Pancreas (tissue), 10 donors: ENCODE measurements at places on chromosomes 1 and 21. TPM values are rescaled to one million over a fixed set of nuclear protein-coding genes. Genes with fewer than 3 reads are reported as not detected.

Gene SEMA4A
- total RNA-seq = 2.6 TPM

DNA sequence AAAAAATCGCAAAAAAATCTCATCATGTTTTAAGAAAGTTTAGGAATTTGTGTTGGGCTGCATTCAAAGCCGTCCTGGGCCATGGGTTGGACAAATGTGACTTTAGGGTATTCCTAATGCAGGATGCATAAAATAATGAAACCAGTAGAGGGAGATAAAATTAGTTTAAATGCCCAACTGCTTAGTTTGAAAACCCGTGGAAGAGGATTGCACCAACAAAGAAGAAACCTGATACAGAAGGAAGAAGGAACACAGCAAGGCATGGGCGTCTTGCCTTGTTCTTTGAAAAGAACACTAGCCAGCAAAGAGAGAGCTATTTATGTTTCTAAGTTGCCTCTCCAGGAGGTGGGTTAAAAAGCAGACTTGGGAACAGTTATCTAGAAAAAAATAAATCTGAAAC is 37.9 kb downstream of the WDR3 start:
- no peaks in the 10 kb centered on the region for H3K4me1 ChIP-seq
- no peak for DNase-seq
- no peak overlapping the region for H3K27ac ChIP-seq
- H3K36me3 ChIP-seq = no peaks in the 10 kb centered on the region
- H3K4me3 ChIP-seq = no peak overlapping the region
- no peaks in the 10 kb centered on the region for H3K27me3 ChIP-seq

DNA sequence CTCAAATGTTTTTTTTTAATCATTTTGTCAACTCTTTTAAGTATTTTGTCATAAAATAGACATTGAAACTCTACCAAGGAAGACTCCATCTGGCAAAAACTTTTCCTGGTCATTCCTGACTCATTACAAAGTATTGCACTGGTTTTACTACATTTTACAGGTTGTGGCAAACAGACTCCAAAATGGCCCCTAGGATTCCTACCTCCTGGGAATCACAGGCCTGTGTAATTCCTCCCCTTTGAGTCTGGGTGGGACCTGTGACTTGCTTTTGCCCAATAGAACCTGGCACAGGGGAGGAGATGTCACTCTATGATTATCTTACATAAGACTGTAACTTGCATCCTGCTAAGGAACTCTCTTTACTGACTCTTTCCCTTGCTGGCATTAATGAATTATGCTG is 123.6 kb upstream of the KCNJ6 start:
- H3K36me3 ChIP-seq = no peaks in the 10 kb centered on the region
- H3K27me3 ChIP-seq = peaks cover 3% of the 10 kb centered on the region
- no peak overlapping the region for H3K27ac ChIP-seq
- DNase-seq = no peak

GRCh38 chr1:78691995-78692747 is 42.5 kb downstream of the IFI44 start:
- no peaks in the 10 kb centered on the region for H3K4me1 ChIP-seq
- H3K36me3 ChIP-seq = no peaks in the 10 kb centered on the region
- DNase-seq = no peak
- no peaks in the 10 kb centered on the region for H3K27me3 ChIP-seq

DNA sequence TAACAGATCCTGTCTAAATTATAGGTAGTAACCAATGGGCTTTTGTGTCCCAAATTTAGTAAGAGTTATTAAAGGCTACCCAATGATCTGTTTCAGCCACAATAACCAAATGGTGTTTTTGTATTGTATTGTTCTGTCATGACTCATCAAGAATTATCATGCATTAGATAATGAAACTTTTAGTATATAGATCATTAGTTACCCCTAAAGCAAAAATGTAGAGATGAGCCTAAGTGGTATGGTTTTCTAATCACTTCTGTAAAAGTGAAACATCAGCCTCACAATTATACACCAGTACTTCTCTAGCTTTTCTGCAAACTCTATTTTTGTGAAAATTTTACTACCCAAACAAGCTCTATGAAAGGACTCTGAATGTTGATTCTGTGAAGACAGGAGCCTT is 71.4 kb downstream of the LRRC7 start:
- no peaks in the 10 kb centered on the region for H3K27me3 ChIP-seq
- H3K4me3 ChIP-seq = no peak overlapping the region
- no peaks in the 10 kb centered on the region for H3K36me3 ChIP-seq

Gene SEC16B
- 2.8 TPM for total RNA-seq

DNA sequence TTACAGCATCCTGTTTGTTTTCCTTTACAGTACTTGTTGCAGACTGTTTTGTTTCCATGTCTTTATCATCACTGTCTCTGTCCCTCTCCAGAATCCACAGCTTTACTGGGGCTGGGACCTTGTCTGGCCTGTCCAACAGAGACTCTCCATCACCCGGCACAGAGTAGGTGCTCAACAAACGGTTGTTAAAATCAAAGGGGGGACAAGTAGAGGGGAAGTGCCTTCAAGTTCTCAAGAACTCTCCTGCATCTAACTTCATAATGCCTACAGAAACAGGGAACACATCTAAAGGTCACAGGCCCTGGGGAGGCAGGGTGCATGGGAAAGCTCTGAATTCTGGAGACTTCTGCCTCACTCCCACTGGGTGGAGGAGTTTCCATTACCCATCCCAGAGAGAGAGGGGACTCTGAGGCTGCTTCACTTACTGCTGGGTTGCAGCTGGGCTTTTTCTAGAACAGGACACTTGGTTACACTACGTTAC is 2.3 kb upstream of the ECE1 start:
- H3K36me3 ChIP-seq = no peaks in the 10 kb centered on the region
- peak overlapping the region; percentile 41 for H3K27ac ChIP-seq
- no peak for DNase-seq
- peaks cover 10% of the 10 kb centered on the region for H3K4me1 ChIP-seq

DNA sequence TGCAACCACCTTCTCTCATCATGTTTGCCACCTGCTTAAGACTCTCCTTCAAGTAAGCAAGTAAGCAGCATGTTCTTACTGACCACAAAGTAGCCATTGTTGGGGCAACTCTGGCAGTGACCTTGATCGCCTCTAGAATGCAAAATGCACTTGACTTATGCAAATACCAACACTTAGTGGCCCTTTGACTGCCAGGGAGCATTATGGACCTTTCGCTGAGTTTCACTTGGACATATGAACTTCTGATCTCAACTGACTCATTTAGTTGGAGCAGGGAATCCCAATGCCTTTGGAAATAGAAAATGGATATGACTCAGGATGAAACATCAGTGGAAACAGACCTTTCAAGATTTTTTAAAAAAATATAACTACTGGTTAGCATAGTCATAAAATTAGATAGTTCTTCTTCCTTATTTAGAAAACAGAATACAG is 6.1 kb upstream of the PLA2G5 start:
- no peak overlapping the region for H3K4me3 ChIP-seq
- no peak for DNase-seq

DNA sequence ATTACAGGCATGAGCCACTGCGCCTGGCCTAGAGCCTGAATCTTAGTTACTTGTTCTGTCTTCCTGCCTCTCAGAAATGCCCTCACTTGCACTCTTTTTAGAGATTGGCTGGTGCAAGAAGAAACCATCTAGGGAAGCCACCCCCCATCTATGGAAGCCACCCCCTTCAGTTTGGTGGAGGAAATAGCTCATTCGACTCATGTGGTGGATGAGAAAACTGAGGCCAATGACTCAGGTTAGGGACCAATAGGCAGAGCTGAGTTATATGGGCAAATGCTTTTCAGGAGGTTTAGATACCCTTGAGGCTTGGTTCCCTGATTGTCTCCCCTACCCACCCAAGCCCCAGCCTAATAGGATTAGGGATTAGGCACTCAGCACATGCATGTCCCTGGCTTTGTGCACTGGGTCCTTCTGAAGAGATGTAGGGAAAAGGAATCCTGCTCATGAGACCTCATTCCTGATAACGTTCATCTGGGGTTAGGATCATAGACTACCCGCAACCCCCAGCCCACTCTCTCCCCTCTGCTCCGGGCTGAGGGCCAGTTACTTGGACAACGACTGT is 77.1 kb downstream of the PAX7 start:
- no peak overlapping the region for H3K27ac ChIP-seq
- no peak for DNase-seq
- H3K4me1 ChIP-seq = no peaks in the 10 kb centered on the region
- no peaks in the 10 kb centered on the region for H3K27me3 ChIP-seq

GRCh38 chr1:109803901-109804331 is 40.2 kb upstream of the EPS8L3 start:
- H3K27ac ChIP-seq = no peak overlapping the region
- H3K36me3 ChIP-seq = no peaks in the 10 kb centered on the region
- H3K27me3 ChIP-seq = no peaks in the 10 kb centered on the region
- no peak for DNase-seq

GRCh38 chr1:112242470-112242869 is 153.5 kb upstream of the CTTNBP2NL start:
- no peak for DNase-seq
- H3K27me3 ChIP-seq = no peaks in the 10 kb centered on the region
- no peaks in the 10 kb centered on the region for H3K4me1 ChIP-seq
- no peaks in the 10 kb centered on the region for H3K36me3 ChIP-seq
- no peak overlapping the region for H3K27ac ChIP-seq

- no peaks in the 10 kb centered on the region for H3K27me3 ChIP-seq
- no peak overlapping the region for H3K4me3 ChIP-seq
- no peak overlapping the region for H3K27ac ChIP-seq
- no peak for DNase-seq
- H3K4me1 ChIP-seq = no peaks in the 10 kb centered on the region
These were observed 12.0 kb downstream of the FHAD1 start for GRCh38 chr1:15258833-15259621.

GRCh38 chr1:46302641-46303037 is 777 bp downstream of the LRRC41 start:
- H3K27ac ChIP-seq = peak overlapping the region; percentile 97
- DNase-seq = peak; percentile 33
- H3K4me1 ChIP-seq = peaks cover 35% of the 10 kb centered on the region
- no peaks in the 10 kb centered on the region for H3K27me3 ChIP-seq
- H3K36me3 ChIP-seq = peaks cover 4% of the 10 kb centered on the region
- peak overlapping the region; percentile 80 for H3K4me3 ChIP-seq

DNA sequence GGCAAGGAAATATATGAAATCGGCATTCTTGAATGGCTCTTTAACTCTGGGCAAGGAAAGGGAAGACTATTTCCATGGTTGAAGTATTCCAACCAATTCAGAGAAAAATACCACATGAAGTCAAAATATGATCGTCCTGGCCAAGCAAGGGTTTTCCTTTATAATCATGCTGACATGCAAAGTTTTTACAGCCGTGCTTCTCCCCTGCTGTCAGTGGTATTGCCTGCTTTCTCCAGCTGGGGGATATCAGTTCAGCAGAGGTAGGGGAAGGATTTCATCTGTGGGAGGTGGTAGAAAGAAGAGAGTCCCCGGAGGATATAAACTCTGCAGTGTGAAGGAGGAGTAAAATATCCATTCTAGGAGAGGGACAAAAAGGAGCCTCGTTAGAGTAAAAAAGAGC is 322.8 kb downstream of the PAPPA2 start:
- no peaks in the 10 kb centered on the region for H3K27me3 ChIP-seq
- no peaks in the 10 kb centered on the region for H3K4me1 ChIP-seq
- no peak overlapping the region for H3K4me3 ChIP-seq
- no peak overlapping the region for H3K27ac ChIP-seq
- no peaks in the 10 kb centered on the region for H3K36me3 ChIP-seq

DNA sequence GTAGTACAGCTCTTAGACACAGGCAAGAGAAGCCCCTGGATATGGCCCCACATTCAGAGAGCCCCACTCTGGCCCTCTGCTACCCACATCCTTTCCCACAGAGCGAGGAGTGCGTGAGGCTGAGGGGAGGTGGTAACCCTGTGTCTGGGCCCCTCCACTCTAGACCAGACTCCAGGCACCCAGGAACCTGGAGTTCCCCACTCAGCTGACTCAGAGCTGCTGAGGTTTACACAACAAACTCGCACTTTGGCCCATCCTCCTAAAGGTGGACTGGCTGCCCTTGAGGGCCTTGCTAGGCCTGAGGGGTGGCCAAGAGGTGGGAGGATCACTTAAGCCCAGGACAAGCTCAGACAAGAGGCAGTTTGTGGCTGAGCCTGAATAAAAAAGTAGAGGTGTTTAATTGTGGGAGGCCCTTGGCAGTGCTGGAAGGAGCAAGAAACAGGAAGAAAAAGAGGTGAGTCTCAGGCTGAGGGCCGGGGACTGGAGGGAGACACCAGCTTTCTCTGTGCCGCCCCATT is 10.7 kb downstream of the MR1 start:
- no peaks in the 10 kb centered on the region for H3K36me3 ChIP-seq
- no peaks in the 10 kb centered on the region for H3K27me3 ChIP-seq
- no peak overlapping the region for H3K4me3 ChIP-seq
- DNase-seq = no peak

- no peaks in the 10 kb centered on the region for H3K36me3 ChIP-seq
- H3K4me1 ChIP-seq = no peaks in the 10 kb centered on the region
- H3K27me3 ChIP-seq = no peaks in the 10 kb centered on the region
These were observed 86.4 kb downstream of the GPR161 start for GRCh38 chr1:168050307-168050706.

DNA sequence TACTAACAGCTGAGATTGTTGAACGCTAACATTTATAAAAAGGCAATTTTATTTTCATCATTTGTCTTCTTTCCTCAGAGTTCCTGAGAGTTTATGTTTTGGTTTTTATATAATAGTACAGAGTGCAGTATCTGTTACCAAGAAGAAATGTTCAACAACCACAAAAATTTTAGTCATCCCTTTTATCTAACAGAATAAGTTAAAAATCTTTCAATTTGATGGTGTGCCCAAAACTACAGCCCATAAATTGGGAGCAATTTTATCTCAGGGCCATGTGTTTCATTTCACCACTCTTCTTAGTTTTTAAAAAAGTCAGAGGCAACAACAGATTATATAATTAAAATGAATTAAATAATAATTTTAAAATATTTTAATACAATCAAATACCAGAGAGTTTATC is 37.1 kb downstream of the NEXN start:
- no peaks in the 10 kb centered on the region for H3K4me1 ChIP-seq
- no peaks in the 10 kb centered on the region for H3K27me3 ChIP-seq
- H3K36me3 ChIP-seq = no peaks in the 10 kb centered on the region
- no peak overlapping the region for H3K4me3 ChIP-seq
- DNase-seq = no peak
- no peak overlapping the region for H3K27ac ChIP-seq

GRCh38 chr1:31624731-31625514 is 7.4 kb downstream of the HCRTR1 start:
- H3K4me1 ChIP-seq = peaks cover 10% of the 10 kb centered on the region
- no peak for DNase-seq
- no peak overlapping the region for H3K4me3 ChIP-seq
- no peaks in the 10 kb centered on the region for H3K27me3 ChIP-seq
- no peak overlapping the region for H3K27ac ChIP-seq

Gene TMEM52
- 82.5 TPM for total RNA-seq

Gene TSSK3
- 2.5 TPM for total RNA-seq

GRCh38 chr1:119631433-119632102 is 16.5 kb downstream of the ZNF697 start:
- H3K36me3 ChIP-seq = no peaks in the 10 kb centered on the region
- H3K27ac ChIP-seq = peak overlapping the region; percentile 49
- DNase-seq = peak; percentile 94

GRCh38 chr21:29295066-29295650 is 3.6 kb upstream of the BACH1 start:
- H3K36me3 ChIP-seq = no peaks in the 10 kb centered on the region

GRCh38 chr1:178933709-178934490 is 63.0 kb upstream of the ANGPTL1 start:
- H3K36me3 ChIP-seq = no peaks in the 10 kb centered on the region
- no peak overlapping the region for H3K27ac ChIP-seq
- DNase-seq = no peak
- no peak overlapping the region for H3K4me3 ChIP-seq
- H3K4me1 ChIP-seq = no peaks in the 10 kb centered on the region

Gene CDC14A
- total RNA-seq = 2.5 TPM

- no peaks in the 10 kb centered on the region for H3K4me1 ChIP-seq
- no peaks in the 10 kb centered on the region for H3K27me3 ChIP-seq
- no peaks in the 10 kb centered on the region for H3K36me3 ChIP-seq
- peak overlapping the region; percentile 52 for H3K27ac ChIP-seq
These were observed 593 bp upstream of the CD53 start for GRCh38 chr1:110872366-110872744.
